ENCODE measurements at places on chromosomes 4 and X. TPM values are rescaled to one million over a fixed set of nuclear protein-coding genes. Genes with fewer than 3 reads are reported as not detected.

ZNF157 gene
- total RNA-seq, result 0.71 TPM

GRCh38 chr4:139815778-139816601 lies 150.4 kb downstream of the MGST2 start:
- peak; percentile 85 for DNase-seq

- peak; percentile 54 for DNase-seq
Measured at GRCh38 chr4:7841071-7841470, 98.6 kb downstream of the AFAP1 start.

- DNase-seq, result no peak
Measured at GRCh38 chrX:41025926-41026701, 59.1 kb upstream of the USP9X start.

GRCh38 chrX:2451501-2452316 lies 49.1 kb downstream of the DHRSX start:
- no peak for DNase-seq

DNA sequence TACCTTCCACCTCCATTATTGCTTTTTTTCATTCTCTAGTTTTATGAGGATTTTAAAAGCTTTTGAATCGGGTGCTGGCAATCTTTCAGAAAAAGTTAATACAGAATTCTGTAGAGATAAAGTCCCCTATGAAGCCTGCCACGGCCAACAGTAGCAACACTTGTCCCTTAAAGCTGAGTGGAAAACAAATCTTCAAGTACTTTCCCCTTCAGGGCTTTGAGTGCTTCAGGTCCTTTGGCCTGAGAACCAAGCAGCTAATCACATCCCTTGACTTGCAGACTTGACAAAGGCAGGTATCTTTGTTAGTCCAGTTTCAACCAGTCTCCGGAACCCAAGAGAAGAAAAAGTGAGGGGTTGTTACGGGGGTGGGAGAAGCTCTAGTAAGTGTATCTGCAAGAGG lies 144.4 kb downstream of the ATG4A start:
- DNase-seq, result no peak

DNA sequence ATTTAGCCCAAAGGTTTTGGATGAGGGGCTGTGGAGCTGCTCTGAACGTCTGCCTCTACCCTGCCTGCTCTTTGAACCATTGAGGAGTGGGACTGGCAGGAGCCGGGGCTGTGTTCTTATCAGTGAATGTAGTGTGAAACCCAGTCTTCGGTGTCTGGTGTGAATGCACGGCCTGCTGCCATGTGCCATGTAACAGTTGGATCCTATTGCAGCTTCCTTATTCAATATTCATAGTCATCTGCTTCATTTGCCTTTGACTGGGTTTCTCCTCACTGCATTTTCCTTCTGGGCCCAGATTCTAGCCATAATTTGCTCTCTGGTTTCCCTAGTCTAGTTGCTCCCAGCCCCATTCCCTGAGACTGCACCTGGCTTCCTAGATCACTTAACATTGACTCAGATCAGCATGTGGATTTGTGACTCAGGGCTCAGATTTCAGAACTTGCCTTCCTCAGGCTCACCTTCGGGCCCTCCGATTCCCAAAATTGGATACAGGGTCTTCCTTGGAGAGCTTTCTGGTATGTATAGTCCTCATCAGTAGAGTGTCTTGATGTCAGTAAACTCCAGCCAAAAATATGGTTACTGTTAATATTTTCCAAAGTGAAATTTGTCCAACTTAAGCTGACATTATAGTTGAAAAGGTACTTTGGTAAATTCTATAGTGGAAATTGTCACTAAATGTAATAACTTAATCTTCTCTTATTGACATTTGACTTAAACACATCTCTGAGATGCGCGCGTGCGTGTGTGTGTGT lies 94.0 kb upstream of the DDIT4L start:
- no peak for DNase-seq

DNA sequence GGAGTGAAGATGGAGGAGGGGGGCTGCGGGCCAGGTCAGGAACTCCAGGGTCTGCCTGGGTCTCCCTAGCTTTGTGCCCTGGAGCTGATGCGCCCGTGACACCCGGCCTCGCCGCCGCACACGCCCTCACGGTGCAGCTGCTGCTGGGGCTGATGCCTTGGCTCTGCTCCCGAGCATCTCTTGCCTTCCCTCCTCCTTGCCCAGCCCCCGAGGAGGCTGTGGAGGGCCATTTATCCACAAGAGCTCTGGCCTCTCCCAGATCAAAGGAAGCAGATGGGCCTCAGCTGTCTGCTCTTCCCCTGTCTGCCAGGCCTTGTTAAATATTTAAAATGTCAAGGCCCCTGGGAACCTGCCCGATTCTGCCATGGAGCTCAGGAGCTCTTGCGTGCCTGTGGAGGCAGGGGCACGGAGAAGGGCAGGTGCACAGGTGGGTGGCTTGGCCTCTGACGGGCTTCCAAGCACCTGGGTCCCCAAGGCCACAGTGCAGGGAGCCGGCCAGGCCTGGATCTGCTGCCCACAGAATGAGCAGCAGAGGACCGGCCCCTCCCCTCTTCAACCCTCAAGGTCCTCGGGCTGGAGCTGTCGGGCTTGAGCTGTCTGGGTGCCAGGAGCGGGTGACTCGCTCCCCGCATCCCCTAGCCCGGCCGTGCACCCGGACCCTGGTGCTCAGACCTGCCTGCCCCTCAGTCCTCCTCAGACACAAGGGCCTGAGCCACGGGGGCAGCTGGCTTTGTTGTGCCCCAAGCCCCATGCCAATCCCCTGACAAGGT lies 20.3 kb downstream of the ATP2B3 start:
- DNase-seq, result no peak

DNA sequence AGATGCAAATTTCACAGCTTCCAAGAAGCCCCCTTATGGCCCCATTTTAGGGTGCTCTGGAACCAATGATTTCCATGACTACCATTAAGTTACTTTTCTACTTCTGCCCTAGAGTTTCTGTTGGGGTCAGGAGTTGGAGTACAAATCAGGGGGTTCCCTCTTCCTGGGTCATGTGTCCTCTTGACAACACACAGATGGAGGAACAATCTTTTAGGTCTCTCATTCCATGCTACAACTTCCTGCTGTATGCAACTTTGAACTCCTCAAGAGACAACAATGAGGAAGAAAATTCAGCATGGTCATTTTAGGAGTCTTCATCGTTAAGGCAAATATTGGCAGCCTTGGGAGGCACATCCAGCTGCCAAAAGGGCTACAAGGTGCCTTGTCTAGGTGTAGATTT lies 79.7 kb downstream of the SEL1L3 start:
- no peak for DNase-seq

DNA sequence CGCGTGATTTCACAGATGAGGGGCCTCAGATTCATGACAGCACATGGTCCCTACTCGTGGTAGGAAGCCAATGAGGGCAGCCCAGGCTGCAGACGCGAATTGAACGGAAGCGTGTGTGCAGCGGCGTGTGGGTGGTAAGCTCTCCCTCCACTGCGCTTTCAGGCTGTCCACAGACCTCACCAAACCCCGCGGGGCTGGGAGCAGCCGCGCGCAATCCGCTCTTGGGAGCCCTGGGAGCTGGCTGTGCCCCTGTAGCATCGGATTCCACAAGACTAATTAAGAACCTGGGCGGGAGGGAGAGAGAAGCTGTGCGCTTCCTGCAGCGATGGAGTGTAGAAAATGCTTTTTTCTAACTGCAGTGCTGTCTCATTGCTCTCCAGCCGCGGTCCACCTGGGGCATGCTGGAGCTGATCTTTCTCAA lies 134.9 kb downstream of the STOX2 start:
- no peak for DNase-seq

All from sigmoid colon (tissue), 7 donors.